ENCODE measurements at places on chromosomes 12 and 14.

GRCh38 chr12:11713202-11713601, 63.7 kb downstream of the ETV6 start:
- no peak for DNase-seq

GRCh38 chr12:9049520-9050133, 60.3 kb downstream of the KLRG1 start:
- DNase-seq = peak; percentile 61

DNA sequence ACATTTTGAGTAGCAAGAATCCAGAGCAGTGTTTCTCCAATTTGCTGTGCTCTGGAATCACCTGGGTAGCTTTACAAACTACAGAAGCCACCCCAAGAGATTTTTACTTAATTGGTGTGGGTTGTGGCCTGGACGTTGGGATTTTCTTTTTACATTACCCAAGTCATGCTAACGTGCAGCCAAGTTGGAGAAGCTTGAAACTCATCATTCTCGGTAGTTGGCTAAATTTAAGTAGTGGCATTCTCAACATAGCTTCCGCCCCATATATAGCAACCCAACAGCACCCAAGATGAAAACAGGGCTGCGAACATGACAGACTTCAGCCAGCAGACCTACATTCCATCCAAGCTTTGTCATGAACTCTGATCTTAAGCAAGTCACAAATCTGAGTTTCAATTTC, 25.0 kb downstream of the DAD1 start:
- DNase-seq = no peak

DNA sequence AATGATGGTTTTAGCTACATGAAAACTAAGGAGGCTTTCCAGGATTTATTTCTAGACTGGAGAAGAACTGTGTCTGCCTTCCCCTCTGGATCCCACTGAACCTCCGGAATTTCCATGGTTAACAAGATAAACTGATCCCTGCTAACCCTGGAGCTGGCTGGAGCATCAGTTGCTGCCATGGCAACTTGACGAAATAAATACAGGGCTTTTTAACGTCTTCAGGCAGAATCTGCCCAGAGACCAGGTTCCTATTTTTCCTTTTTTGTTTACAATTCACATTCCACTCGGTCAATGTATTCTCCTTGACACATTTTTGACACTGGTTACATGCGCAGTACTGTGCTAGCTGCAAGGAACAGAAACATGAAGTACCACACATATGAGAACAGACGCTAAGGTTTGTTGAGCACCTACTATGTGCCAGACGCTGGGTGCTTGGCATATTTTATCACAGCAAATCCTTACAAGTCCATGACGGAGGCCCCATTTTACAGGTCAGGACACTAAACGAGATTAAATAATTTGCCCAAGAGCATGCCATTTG, 1.7 kb downstream of the C14orf132 start:
- DNase-seq = no peak

DNA sequence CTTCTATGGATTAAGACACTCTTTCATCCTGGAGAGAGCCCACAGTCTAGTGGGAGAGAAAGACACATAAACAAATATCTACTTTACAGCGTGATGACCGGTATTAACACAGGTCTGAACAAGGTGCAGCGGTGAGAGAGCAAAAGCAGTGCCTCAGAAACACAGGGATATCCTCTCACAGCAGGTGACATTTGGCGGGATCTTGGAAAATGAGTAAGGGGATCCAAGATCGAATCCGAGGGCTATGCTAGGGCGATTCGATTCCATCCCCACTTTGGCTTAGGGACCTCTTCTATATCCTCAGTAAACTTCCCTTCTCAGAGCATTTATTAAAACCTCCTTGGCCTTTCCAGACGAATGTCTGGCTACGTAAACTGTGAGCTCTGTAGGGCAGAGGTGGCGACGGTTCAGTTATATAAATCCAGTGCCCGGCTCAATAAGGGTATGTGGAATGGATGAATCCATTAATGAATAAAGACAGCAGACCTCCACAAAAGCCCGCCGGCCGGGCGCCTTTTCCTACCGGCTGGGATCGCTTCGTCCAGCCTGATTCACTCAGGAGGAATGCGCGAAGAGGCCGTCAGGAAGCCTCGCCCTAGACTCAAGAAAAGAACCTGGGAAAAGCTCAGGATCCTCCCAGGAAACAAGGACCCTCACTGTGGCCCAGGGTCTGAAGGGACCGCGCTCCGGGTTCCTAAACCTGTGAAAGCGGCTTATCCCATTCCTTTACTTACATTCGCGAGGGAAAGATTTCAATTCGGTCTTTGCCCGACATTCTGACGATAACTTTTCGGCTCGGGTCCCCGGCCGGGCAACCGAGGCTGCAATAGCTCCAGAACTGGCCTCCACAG, 455 bp downstream of the ATP6V1D start:
- DNase-seq = peak; percentile 45

DNA sequence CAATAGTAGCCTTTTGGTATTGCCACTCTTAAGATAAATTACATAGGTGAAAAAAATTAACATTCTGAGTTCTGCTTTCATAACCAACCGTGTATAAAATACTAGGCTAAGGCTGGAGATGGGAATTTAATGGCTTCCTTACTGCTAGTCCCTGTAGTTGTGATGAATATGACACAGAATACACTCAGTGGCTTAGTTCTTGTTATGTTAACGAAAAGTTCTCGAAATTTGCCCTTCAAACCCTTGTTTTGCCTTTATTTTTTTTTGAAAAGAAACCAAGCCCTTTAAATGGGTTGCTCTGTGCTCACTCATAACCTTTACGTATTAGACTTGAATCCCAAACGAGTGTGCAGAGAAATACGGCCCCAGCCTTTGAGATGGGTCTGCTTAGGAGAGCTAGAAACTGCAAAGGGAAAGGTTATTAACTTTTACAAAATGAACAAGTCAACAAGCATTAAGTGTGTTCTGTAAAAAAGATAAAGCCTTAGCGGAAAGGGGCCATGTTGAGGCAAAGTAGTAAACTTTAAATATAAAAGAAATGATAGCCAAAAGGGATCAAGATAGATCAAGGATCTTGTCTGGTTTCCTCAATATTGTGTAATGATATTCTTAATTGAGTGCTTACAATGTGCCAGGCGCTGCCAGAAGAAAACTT, 1.7 kb downstream of the NUDT4 start:
- no peak for DNase-seq

DNA sequence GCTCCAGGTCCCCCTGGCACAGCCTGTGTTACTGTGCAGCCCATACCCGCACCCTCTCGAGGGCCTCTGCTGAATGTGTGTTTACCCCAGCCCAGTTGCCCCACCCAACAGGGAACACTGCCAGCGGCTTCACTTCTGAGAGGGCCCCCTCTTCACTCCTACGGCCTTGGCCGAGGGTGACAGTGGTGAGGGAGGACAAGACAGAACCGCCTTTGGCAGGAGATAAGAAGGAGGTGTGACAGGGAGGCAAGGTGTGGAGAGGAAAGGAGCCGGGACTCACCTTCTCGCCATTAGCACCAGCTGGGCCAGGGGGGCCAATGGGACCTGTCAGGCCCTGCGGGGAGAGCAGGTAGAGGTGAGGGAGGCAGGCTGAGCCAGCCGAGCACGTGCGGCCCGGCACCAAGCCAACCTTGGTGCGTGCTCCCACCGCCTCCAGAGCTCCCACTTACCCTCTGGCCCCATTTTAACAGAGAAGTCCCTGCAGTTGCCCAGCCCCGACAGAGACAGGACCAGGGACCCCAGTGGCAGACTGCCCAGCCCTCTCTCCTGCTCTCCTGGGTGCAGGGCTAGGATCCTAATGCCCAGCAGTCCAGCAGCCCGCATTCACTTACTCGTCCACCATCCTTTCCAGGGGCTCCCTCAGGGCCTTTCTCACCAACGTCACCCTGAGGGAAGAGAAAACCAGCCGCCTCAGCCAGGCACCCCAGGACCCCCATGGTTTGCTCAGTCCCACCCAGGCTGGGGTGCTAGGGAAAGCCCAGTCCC, 18.3 kb downstream of the TMEM106C start:
- DNase-seq = no peak

DNA sequence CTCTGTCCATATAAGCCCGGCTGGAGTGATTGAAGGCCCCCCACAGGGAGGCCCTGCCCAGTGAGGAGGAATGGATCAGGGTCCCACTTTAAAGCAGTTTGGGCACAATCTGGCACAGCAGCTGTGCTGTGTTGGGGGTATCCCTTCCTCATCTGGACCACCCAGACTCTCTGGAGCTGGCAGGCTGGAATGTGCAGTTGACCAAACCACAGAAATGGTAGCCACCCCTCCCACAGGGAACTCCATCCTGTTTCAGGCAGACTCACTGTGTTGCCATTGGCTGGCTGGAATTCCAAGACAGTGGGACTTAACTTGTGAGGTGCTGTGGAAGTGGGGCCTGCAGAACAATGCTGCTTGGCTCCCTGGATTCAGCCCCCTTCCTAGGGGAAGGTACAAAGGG, 53.5 kb upstream of the YARS2 start:
- no peak for DNase-seq

- DNase-seq = no peak
These were observed 2.6 kb downstream of the RTL1 start for GRCh38 chr14:100900837-100901390.

GRCh38 chr14:97731800-97732199, 934.6 kb downstream of the VRK1 start:
- no peak for DNase-seq
